Liver (tissue), 10 donors: ENCODE measurements at places on chromosomes 6 and 20. TPM values are rescaled to one million over a fixed set of nuclear protein-coding genes. Genes with fewer than 3 reads are reported as not detected.

The HRH3 gene
- not detected for total RNA-seq

The TAGAP gene
- total RNA-seq = 1.5 TPM

The LY6G6D gene
- not detected for total RNA-seq

The TCF21 gene
- total RNA-seq = 1.1 TPM

The DEFB124 gene
- total RNA-seq = not detected

The RNF144B gene
- total RNA-seq = 5.9 TPM

The HAO1 gene
- 17.8 TPM for total RNA-seq
